Activated CD8-positive, alpha-beta T cell treated with anti-CD3 and anti-CD28 coated beads for 36 hours (primary cell): ENCODE measurements at places on chromosomes 2 and 18. TPM values are rescaled to one million over a fixed set of nuclear protein-coding genes. Genes with fewer than 3 reads are reported as not detected.

Gene SKA1
- total RNA-seq, result 29.4 TPM

GRCh38 chr18:13545955-13546354 lies 180.4 kb downstream of the FAM210A start:
- DNase-seq, result no peak

- no peak for DNase-seq
These were observed 83.1 kb downstream of the FAM161A start for GRCh38 chr2:61770746-61771145.

Gene OXER1
- not detected for total RNA-seq

- DNase-seq, result no peak
These were observed 89.1 kb downstream of the AKAIN1 start for GRCh38 chr18:5107988-5108387.

DNA sequence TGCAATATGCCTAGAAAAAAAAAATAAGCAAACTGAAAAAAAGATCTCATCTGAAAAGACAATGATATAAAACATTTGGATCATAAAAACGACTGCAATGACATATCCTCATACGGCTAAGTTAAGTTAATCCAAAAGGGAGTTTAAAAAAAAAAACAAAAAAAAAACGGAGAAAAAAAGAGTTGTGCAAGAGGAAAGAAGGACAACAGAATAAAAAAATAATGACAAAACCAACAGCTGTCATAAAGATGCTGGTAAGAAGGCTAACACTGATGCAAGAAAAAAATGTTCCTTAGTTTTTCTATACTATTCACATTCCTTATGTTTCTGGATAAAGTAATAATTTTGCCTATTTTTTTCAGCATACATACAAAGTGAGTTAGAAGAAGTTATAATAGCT lies 192.5 kb downstream of the SRBD1 start:
- no peak for DNase-seq

GRCh38 chr2:111100765-111101162 lies 19.9 kb upstream of the BCL2L11 start:
- DNase-seq, result peak; percentile 38

GRCh38 chr2:16666449-16666801 lies 791 bp upstream of the CYRIA start:
- no peak for DNase-seq

- no peak for DNase-seq
These were observed 244.0 kb downstream of the PDE11A start for GRCh38 chr2:177828557-177828956.

GRCh38 chr2:222751238-222751637 lies 79.8 kb downstream of the MOGAT1 start:
- no peak for DNase-seq

Gene DAW1
- total RNA-seq, result not detected

GRCh38 chr2:97936199-97936598 lies 59.5 kb downstream of the TMEM131 start:
- DNase-seq, result no peak

GRCh38 chr2:11099122-11100065 lies 55.9 kb upstream of the SLC66A3 start:
- DNase-seq, result no peak

DNA sequence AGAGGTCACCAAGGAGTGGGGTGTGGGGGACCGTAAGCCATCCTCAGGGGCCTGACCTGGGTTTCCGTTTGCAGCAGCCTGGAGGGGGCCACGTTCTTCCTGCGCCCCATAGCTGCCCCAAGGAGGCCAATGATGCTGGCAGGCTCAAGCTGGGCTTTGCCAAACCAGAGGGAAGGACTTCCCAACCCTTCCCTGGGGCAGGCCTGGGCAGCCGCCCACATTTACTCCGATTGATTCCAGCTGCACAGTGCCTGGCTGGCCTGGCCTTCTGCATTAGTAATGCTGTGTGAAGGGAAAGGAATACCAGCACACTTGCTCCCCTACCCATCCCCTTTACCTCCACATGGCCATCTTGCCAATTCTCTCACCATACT lies 360.6 kb upstream of the SLC14A2 start:
- no peak for DNase-seq

DNA sequence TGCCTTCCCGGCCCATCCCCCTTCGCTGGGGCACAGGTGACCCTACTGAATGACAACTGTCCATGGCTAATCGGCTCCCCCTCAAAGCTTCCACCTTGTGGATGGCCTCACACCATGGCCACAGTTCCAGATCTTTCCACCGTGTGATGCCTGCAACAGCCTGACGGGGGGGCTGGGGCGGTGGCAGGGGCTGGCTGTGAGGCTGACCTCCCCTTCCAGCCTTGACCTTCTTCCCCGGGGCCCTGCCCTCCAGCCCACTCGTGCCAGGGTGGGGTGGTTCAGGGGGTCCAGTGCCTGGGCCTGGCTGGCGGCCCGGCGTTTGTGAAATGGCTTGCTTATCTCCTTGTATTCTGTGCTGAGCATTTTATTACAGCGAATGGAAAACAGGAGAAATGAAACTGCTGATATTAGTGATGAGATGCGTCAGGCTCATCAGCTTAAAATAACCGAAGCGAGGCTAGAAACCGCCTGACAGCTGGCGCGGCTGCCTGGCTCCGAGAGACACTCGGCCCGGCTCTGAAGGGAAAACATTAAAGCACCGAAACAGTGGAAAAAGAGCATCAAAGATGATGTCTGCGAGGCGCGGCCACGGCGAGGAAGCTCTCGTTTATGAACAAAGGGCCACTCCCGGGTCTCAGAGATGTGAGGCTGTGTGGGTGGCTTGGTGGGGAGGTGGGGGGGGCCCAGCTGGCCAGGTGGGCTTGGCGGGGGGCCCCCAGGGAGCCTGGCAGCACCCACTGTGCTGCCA lies 916 bp upstream of the PDCD1 start:
- peak; percentile 94 for DNase-seq

Gene EDAR
- total RNA-seq, result 0.09 TPM

Gene KCNJ3
- total RNA-seq, result not detected

Gene SPATA3
- 0.76 TPM for total RNA-seq
